ENCODE measurements at places on chromosomes 2 and 18.

DNA sequence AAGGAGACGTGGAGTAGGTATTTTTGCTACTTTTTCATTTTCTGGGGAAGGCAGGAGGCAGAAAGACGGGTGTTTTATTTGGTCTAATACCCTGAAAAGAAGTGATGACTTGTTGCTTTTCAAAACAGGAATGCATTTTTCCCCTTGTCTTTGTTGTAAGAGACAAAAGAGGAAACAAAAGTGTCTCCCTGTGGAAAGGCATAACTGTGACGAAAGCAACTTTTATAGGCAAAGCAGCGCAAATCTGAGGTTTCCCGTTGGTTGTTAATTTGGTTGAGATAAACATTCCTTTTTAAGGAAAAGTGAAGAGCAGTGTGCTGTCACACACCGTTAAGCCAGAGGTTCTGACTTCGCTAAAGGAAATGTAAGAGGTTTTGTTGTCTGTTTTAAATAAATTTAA is 3.4 kb downstream of the FZD7 start:
- no peak for DNase-seq

GRCh38 chr2:229150317-229150716 is 120.8 kb downstream of the PID1 start:
- no peak for DNase-seq

- no peak for DNase-seq
Measured at GRCh38 chr2:118858485-118859156, 11.2 kb upstream of the EN1 start.

- DNase-seq = no peak
Measured at GRCh38 chr2:58938988-58939387, 697.9 kb upstream of the FANCL start.

- no peak for DNase-seq
Measured at GRCh38 chr2:106062627-106063026, 131.5 kb downstream of the UXS1 start.

GRCh38 chr2:62768615-62769014 is 63.1 kb downstream of the EHBP1 start:
- no peak for DNase-seq

- DNase-seq = no peak
Measured at GRCh38 chr18:3715231-3716080, 265.5 kb downstream of the TGIF1 start.

DNA sequence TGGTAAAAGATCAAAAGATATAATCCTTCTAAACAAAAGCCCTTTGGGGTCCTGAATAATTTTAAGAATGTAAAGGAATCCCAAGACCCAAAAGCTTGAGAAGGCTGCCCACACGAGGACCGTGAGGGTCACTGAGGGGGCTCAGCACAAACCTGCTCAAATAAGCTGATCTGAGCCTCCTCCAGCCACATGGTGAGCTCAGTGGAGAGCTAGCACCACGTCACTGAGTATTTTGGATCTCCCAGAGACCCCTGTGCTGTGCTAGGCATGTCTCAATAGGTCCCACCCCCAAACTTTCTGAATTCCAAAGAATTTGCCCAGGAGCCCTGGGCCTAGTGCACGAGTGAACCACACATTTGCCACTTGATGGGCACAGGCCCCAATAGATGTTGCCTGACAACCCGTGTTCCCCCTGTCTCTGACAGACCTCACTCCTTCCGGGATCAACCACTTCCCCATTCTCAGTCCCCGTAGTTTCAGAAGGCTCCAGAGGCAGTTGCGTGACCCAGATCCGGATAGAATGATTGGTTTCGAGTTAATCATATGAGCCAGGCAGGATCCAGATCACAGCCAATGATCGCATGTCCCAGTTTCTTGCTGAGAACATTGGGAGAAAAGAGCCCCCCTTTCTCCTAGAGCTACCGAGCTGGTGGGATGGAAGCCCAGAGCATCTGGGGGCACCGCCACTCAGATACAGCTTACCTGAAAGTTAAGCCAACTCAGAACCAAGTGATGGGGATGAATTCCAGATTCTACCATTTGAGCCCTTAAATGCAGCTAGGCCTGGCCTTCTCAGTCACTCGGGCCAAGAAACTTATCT is 203.8 kb downstream of the TNS1 start:
- no peak for DNase-seq

- DNase-seq = no peak
Measured at GRCh38 chr2:189308056-189308790, 128.7 kb upstream of the COL5A2 start.

- DNase-seq = no peak
Measured at GRCh38 chr2:80560326-80560725, 255.8 kb upstream of the LRRTM1 start.

DNA sequence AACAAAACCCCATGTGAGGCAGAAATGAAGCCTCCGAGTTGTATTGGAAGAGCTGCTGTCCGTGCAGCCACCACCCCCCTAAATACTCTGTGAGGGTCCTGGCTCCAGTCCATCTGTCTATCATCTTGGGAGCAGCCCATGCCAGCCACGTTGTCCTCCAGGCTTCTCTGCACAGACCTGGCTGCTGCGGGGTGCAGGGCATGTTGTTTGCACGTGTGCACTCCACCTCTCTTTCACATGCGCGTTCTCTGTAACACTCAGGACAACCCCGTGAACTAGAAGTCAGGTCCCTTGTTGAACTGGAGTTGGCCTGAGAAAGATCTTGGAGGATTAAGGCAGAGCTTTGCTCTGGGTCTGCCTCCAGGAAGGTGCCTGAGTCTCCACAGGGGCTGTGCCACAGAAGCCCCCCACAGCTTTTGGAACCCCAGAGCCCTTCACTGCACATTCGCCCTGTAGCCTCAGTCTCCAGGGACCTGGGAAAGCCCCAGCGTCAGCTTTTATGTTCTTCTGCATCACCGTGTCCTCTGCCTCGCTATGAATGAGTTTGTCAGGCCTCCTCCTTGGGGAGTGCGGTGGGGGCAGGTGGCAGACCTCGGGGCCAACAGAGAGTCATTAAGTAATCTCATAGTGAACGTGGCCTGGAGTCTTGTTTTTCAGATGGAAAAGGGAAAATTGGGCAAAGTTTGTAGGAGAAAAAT is 16.6 kb downstream of the RTP5 start:
- no peak for DNase-seq

DNA sequence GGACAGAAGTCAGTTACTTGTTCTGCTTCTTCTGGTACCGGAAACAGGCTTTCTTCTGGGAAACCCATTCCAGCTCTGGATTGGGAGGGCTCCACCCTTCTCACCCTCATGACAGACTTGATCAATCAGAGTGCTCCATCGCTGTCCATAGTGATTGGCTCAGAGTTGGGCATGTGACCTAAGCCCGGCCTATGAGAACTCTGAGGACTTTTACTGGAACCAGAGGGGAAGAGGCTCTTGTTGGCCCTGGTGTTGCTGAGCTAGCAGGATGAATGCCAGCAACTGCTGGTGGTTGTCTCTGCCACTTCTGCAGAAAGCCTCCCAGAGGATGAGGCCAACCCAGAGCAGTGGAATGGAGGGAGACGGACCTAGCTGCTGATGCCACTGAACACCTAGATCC is 33.3 kb downstream of the TMEM37 start:
- DNase-seq = no peak

- no peak for DNase-seq
Measured at GRCh38 chr2:53949457-53949856, 21.3 kb downstream of the PSME4 start.

- no peak for DNase-seq
Measured at GRCh38 chr18:79690586-79691482, 11.2 kb downstream of the CTDP1 start.

- DNase-seq = no peak
Measured at GRCh38 chr18:22223254-22223964, 54.0 kb downstream of the GATA6 start.

DNA sequence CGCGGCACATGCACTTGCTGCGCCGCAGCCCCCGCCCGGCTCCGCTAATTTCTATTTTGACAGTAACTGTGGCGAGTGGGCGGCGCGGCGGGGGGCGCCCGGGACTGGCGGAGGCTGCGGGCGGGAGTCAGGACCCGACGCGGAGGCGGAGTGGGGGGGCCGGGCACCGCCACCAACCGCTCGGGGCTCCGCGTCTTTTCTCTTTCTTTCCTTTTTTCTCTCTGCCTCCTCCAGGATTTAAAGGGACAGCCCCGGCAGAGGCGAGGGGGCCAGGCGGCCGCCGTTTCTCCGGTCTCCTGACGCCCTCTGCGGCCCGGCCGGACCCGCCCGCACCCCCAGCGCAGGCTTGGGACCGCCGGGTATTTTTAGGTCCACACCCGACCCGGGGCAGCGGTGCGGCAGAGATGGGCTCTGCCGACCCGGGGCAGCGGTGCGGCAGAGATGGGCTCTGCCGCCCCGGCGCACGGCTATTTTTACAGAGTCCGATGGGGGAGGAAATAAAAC is 460 bp upstream of the ZBTB7C start:
- no peak for DNase-seq

GRCh38 chr18:48657447-48658120 is 118.8 kb downstream of the CTIF start:
- DNase-seq = no peak

GRCh38 chr2:98849113-98849512 is 86.9 kb downstream of the CRACDL start:
- DNase-seq = no peak

- DNase-seq = no peak
Measured at GRCh38 chr18:52140986-52141385, 199.0 kb upstream of the DCC start.

- no peak for DNase-seq
Measured at GRCh38 chr2:99190548-99190947, 9.6 kb downstream of the MRPL30 start.

GRCh38 chr18:10182009-10182624 is 268.3 kb downstream of the VAPA start:
- no peak for DNase-seq

DNA sequence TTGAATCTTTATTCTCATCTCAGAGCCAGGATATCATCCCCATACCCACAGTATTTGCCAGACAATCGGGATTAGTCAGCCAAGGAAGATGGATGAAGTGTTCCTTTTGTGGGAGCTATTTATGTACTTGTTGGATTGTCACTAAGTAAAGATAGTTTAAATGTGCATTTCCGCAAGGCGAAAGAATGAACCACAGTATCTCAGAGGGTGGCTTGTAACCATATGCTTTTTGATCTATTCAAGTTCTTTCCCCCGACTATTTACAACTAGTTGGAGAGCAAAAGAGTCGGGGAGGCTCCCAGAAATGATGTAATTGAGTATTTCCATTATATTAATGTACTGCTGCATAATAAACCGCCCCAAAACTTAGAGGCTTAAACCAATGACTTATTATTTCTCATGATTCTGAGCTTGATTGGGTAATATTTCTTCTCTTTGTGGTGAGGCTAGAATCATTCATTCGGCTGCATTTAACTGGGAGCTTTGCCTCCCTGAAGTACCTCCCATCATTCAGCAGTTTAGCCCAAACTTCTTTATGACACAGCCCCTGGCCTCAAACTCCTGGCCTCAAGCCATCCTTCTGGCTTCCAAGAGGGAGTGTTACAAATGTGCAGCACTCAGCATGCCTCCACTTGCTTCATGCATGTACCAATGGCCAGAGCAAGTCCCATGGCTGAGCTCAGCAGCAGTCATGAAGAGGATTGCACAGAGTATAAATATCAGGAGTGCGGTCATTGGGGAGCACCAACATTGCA is 423.7 kb downstream of the METTL4 start:
- no peak for DNase-seq

GRCh38 chr18:48152549-48152948 is 222.1 kb upstream of the SMAD2 start:
- no peak for DNase-seq

- peak; percentile 88 for DNase-seq
Measured at GRCh38 chr2:31333527-31334183, 80.9 kb downstream of the XDH start.

DNA sequence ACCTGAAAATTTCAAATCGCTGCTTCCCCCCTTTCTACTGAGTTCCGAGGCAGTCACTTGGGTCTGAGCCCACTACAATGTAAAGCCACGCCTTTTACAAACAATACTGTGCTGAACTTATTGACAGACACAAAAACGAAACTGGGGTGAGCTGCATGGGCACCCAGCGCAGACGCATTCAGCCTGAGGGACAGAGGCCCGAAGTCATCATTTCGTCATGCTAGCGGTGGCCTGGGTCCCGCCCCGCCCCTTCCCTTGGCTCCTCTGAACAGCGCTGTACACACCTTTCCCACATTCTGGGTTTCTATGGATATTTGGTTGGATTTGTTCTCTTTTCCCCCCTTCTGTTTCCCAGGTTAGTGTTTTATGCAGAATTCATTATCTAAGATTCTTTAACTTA is 71.7 kb downstream of the EIPR1 start:
- DNase-seq = no peak

DNA sequence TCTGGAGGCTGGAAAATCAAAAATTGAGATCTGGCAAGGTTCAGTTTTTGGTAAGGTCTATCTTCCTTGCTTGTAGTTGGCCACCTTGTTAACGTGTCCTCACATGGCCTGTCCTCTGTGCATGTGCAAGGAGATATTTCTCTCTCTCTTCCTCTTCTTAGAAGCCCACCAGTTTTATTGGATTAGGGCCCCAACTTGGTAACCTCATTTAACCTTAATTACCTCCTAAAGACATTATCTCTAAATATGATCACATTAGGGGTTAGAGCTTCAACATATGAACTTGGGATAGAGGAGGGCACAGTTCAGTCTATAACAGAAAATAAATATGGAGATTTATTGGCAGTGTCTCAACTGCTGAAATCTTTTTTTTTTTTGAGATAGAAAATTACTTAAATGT is 19.6 kb upstream of the RND3 start:
- DNase-seq = no peak

- no peak for DNase-seq
Measured at GRCh38 chr2:217972490-217972889, 30.3 kb downstream of the TNS1 start.

GRCh38 chr2:212832211-212833195 is 293.9 kb upstream of the ERBB4 start:
- no peak for DNase-seq

DNA sequence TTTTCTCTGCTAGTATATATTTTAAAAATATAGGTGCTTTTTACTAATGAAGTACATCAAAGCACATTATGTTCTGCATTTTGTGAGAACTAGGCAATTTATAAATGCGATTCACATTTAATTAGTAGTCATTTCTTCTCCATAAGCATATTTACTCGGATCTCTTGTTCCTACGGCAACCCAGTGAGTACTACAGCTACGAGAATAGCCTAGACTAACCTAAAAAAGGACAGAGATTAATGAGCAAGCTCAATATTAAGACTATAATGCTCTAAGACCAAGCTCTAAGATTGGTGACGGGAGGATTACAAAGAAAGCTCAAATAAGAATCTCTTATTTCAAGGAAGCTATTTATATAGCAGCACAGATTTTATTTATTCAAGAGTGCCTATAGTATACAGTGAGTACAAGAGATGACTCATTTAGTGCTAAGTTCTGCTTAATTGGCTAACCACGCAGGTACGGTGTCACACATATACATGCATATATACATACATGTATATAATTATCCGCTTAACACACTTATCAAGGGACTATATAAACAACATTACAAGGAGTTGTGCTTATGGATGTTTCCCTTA is 364.7 kb downstream of the GPD2 start:
- DNase-seq = no peak

GRCh38 chr18:44796429-44797428 is 116.0 kb downstream of the SETBP1 start:
- DNase-seq = no peak
